ENCODE measurements at places on chromosomes 13 and 19. TPM values are rescaled to one million over a fixed set of nuclear protein-coding genes. Genes with fewer than 3 reads are reported as not detected.

TRPC4 gene
- 0.20 TPM for total RNA-seq

KLK4 gene
- total RNA-seq = not detected

LGALS14 gene
- not detected for total RNA-seq

ACER1 gene
- total RNA-seq = not detected

FBN3 gene
- not detected for total RNA-seq

FPR1 gene
- 3.0 TPM for total RNA-seq

CALR3 gene
- not detected for total RNA-seq

CABP5 gene
- total RNA-seq = not detected

SMAD9 gene
- 3.7 TPM for total RNA-seq

FEM1A gene
- 246 TPM for total RNA-seq

- DNase-seq = no peak
Observed at GRCh38 chr13:50153876-50154275, 138.6 kb downstream of the KCNRG start.

DNA sequence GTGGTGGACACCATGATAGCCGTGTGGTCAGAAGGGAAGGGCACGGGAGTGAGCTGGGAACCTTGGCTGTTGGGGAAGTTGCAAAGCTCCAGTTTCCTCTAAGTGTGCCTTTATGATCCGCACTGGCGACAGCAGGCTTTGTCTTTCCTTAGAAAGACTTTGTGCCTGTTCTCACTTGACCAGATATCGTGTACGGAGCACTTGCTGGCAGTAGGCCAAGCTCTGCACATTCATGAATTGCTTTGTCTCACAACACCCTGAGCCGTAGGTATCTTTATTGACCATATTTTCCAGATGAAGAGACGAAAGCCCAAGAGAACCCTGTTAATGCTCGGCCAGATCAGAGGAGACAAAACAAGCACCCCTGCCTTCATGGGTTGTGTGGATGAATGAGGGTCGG lies 15.1 kb downstream of the CUL4A start:
- no peak for DNase-seq

DNA sequence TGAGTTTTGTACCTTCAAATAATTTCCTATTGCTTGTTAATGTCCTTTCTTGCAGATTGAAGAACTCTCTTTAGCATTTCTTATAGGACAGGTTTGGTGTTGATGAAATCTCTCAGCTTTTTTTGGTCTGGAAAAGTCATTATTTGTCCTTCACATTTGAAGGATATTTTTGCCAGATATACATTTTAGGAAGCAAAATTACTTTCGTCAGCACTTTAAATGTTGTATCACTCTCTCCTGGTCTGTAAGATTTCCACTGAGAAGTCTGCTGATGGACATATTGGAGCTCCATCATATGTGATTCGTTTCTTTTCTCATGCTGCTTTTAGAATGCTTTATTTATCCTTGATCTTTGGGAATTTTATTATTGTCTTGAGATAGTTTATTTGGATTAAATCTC lies 105.5 kb downstream of the TNFSF13B start:
- no peak for DNase-seq

DNA sequence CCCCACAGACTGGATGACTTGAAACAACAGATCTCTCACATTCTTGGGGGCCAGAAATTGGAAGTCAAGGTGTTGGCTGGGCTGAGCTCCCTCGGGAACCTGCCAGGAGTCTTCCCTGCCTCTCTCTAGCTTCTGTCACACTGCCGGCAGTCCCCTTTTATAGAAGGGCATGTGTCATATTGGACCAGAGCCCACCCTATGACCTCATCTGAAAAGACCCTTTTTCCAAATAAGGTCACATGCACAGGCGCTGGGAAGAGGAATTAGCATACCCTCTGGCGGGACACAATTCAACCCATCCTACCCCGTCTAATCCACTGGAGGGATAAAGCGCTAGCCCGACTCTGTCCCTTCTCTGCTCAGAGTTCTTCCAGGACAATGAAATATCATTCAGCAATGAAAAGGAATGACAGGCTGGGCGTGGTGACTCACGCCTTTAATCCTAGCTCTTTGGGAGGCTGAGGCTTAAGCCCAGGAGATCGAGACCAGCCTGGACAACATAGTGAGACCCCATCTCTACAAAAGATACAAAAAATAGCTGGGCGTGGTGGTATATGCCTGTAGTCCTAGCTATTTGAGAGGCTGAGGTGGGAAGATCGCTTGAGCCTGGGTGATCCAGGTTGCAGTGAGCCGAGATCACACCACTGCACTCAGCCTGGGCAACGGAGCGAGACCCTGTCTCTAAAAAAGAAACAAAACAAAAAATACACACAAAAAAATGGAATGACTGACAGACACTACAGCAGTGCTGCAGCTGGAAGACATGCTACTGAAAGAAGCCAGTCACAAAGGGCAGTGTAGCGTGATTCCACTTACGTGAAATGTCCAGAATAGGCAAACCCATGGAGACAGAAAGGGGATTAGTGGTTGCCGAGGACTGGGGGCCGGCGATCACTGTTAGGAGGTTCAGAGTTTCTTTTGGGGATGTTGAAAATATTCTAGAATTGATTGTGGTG lies 28.5 kb downstream of the MEIS3 start:
- DNase-seq = no peak

DNA sequence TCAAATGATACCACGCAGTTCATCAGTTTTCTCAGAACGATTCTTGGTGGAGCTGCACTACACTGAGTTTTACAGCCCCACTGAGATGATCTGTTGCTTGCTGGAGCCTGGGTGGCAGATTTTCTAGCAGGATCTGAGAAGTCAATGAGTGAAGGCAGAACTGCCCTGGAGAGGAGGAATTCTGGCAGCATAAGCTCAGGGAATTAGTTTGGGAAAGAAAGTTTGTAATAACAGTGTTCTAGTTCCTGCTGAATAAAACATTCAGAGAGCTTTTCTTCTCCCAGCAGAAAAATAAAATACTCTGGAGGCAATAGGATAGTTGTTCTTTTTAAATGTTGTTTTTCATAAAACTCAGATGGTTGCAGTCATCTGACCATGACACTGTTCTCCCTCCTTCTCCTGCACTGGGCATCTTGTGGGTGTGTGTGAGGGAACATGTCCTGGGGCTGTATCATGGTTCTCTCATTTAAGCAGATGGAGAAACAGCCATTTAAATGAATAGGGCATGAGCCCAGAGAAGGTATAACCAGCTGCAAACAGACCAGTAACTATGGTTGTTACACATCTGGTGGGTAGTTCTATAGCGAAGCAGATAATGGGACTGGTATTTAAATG lies 29.6 kb downstream of the OLFM4 start:
- no peak for DNase-seq

DNA sequence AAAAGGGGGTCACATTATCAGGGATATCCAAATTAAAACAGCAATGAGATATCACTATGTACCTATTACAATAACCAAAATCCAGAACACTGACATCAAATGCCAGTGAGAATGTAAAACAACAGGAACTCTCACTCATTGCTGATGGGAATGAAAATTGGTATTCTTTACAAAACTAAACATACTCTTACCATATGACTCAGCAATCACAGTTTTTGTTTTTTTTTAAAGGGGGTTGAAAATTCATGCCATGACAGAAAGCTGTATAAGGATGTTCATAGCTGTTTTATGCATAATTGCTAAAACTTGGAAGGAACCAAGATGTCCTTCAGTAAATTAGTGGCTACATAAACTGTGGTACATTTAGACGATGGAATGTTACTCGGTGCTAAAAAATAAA lies 71.6 kb upstream of the SLITRK1 start:
- no peak for DNase-seq

DNA sequence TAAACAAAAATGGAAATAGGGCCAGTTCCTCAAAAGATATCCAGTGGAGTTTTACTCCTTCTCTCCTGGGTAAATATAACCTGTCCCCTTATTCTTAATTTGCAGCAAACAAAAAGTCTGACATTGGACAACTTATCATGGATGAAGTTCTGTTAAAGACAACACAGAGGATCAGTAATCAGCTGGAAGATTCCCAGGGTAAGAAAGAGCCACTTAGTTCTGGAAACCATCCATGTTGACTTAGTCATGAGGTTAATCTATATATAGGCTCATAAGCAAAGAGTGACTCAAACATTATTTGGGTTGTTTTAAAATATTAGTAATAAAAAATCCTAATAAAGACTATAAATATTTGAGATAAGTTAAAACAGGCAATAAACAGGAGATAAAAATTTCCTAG lies 40.5 kb upstream of the EBPL start:
- DNase-seq = no peak

GRCh38 chr13:57630661-57631595 lies 616 bp upstream of the PCDH17 start:
- DNase-seq = no peak

GRCh38 chr19:4361152-4362046 lies 18.0 kb downstream of the MPND start:
- no peak for DNase-seq

- DNase-seq = no peak
Observed at GRCh38 chr13:43364210-43365038, 341.0 kb downstream of the DNAJC15 start.

- DNase-seq = no peak
Observed at GRCh38 chr13:74093691-74094090, 40.5 kb downstream of the KLF12 start.

- peak; percentile 7 for DNase-seq
Observed at GRCh38 chr13:51590971-51591627, 6.8 kb downstream of the WDFY2 start.

- DNase-seq = no peak
Observed at GRCh38 chr13:106133025-106133424, 402.4 kb downstream of the EFNB2 start.

DNA sequence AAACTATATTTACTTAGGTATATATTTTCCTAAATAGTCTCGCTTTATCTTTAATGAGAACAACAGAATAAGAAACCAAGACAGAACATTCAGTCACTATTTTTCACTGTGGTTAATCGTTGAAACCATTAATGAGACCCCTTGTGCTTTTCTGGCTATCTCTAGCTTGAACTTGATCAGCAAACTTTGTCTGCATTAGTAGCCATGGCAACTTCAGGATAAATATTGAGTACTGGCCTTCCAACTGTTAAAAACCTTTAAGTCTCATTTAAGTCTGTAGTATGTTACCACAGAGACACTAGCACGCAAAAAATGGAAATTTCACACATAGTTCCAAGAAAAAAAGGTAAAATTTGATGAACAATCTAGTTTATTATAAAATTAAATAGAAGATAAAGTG lies 946.0 kb downstream of the SLITRK5 start:
- DNase-seq = no peak

DNA sequence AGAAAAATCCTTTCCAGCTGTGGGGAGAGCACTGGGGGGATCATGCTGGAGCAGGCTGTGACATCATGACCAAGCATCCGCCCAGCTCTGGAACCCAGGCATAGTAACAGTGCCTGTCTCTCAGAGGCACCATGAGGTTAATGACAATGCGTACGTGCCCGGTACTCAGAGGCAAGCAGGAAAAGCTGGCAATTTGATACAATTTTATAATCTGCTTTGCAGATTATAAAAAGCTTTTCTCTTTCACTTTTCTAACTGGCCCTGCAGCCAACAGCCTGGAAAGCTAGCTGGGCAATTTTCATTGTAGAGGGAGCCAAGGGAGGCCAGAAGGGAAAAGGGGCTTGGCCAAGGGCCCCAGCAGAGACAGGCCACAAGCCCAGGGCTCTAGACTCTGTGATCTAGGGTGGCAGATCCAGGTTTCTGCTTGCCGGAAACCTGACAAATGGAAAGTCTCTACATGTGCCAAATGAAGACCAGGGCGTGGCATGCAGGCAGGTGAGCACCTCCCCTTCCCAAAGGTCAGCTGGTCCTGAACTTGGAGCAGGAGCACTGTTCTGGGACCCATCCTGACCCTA lies 22.7 kb downstream of the VRK3 start:
- DNase-seq = no peak

GRCh38 chr13:112242777-112243176 lies 133.4 kb upstream of the SPACA7 start:
- no peak for DNase-seq

GRCh38 chr13:53560556-53560955 lies 531.9 kb downstream of the OLFM4 start:
- no peak for DNase-seq

- DNase-seq = no peak
Observed at GRCh38 chr19:28296506-28296905, 916.4 kb downstream of the UQCRFS1 start.

- no peak for DNase-seq
Observed at GRCh38 chr19:44657211-44657921, 13.7 kb downstream of the PVR start.

Data from gastrocnemius medialis (tissue), 4 donors.